ENCODE measurements at places on chromosomes 2 and 18. TPM values are rescaled to one million over a fixed set of nuclear protein-coding genes. Genes with fewer than 3 reads are reported as not detected.

The DCDC2C gene
- not detected for polyA plus RNA-seq

The CRYBA2 gene
- not detected for polyA plus RNA-seq

The DSG4 gene
- not detected for polyA plus RNA-seq

The C2orf81 gene
- polyA plus RNA-seq: 5.6 TPM

The IKZF2 gene
- polyA plus RNA-seq: 0.09 TPM

The WBP1 gene
- 39.5 TPM for polyA plus RNA-seq

The AFF3 gene
- 85.9 TPM for polyA plus RNA-seq

The NMUR1 gene
- polyA plus RNA-seq: 0.33 TPM

The MAP2 gene
- 3.4 TPM for polyA plus RNA-seq

The ALPP gene
- polyA plus RNA-seq: not detected

The WDR43 gene
- 38.0 TPM for polyA plus RNA-seq

The EDAR gene
- polyA plus RNA-seq: 0.26 TPM

The BOK gene
- 0.08 TPM for polyA plus RNA-seq

The EEF1B2 gene
- polyA plus RNA-seq: 1,100 TPM

The UGT1A10 gene
- polyA plus RNA-seq: not detected

The ABCB11 gene
- not detected for polyA plus RNA-seq

The VIT gene
- 0.09 TPM for polyA plus RNA-seq

The MROH2A gene
- not detected for polyA plus RNA-seq

The HOXD13 gene
- not detected for polyA plus RNA-seq

The CROCC2 gene
- polyA plus RNA-seq: not detected

The NOL4 gene
- not detected for polyA plus RNA-seq

The POTEI gene
- not detected for polyA plus RNA-seq

The ZNF521 gene
- polyA plus RNA-seq: not detected

The CGREF1 gene
- not detected for polyA plus RNA-seq

The SPDYA gene
- polyA plus RNA-seq: 0.30 TPM

The CNGA3 gene
- polyA plus RNA-seq: not detected

The EPB41L3 gene
- polyA plus RNA-seq: 0.39 TPM

The CACNB4 gene
- 0.43 TPM for polyA plus RNA-seq

The BBS5 gene
- polyA plus RNA-seq: 0.24 TPM

The TRABD2A gene
- polyA plus RNA-seq: 5.7 TPM

The FZD7 gene
- 0.19 TPM for polyA plus RNA-seq

All from IgD-negative memory B cell (primary cell).